Right ventricle myocardium superior (tissue), 1 donor: ENCODE measurements at places on chromosomes 1 and 21. TPM values are rescaled to one million over a fixed set of nuclear protein-coding genes. Genes with fewer than 3 reads are reported as not detected.

Gene SYPL2
- 28.9 TPM for total RNA-seq

Gene DCAF8
- total RNA-seq: 146 TPM

Gene NOTCH2NLA
- total RNA-seq: 7.2 TPM

DNA sequence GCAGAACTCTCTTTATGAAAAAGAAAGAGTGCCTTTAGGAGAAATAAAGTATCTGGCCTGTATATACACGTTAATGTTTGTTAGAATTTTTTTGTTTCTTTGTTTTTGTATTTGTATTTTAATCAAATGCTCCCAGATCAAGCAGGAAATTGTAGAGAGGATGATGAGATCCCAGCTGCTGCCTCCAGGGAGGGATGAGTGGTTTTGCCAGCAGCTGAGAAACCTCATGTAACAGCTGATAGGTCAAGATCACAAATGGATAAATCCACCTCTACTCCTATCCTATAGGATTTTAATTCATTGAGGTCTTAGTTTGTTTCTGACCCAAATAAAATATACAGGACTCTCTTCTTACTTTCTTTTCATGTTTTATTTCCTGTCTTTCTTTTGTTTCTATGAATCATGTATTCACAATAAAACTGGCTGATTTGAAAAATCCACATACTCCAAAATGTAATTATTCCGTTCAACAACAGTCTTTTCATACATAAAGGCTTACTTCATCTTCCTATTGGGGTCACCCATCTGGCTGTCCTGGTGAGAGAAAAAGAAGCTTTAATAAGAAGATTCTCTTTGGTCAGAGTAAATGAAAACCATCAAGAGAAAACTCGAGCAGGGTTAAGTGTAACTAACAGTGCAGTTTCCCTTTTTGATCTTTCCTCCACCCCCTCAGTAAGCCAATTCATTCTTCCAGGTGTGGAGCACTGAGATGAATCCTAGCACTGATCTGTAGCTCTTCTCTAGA lies 129.3 kb upstream of the PLPPR5 start:
- no peak for DNase-seq

DNA sequence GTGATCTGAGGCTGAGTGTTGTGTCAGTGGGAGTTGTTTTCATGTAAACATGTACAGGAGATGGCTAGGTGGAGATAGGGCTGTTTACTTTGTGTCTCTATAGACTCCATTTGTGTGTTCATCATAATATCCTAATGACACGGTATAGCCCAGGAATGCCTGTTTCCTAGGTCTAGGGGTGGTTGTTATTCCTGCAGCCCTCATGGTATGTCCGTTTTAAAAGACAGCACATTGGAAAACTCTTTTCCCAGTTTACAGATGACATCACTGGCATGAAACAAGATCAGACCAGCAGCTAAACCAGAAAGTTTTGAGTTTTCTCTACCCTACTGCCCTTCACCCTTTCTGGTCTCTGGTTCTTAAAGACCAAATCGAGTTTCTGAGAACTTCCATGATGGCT lies 227.3 kb upstream of the TMEM51 start:
- DNase-seq: no peak
